ENCODE measurements at places on chromosomes 3 and 15.

DNA sequence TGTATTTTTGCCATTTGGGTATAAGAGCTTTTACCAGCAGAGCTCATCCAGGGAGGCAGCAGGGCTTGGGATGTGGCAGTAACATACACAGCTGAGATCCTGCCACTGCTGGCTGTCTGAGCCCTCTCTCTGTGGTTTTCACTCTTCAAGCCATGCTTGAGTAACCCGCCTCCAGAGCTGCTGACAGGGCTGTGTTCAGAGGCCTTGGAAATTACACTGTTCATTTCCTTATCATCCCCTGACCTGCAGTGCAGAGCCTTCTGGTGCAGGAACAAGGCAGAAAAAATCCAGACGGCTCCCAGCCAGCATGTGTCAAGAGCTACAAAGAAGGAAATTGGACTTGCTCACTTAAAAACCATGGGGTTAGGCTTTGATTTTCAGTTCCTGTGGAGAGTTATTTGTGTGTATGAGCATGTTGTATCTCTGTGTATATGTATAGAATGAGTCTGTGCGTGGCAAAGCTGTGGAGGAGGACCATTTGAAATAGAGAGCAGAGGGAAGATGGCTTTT lies 47.0 kb downstream of the ZNF609 start:
- DNase-seq, result peak; percentile 77

DNA sequence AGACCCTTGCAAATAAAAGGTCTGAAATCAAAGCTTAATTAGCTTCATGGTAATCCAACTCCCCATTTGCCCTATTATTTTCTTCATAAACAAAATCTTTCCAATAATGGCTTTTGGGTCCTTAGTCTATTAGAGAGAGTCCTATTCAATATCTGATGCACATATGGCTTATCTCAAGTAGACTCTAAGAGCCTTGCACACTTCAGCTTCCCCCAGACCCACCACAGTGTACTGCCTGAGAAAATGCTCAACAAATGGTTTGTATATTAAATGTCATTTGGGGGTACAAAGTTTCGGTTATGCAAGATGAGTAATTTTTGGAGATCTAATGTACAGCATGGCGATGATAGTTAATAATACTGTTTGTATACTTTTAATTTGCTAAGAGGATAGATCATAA lies 28.9 kb downstream of the FSTL1 start:
- no peak for DNase-seq

GRCh38 chr3:13305623-13306022 lies 114.5 kb downstream of the NUP210 start:
- DNase-seq, result no peak

- DNase-seq, result no peak
Observed at GRCh38 chr3:48408823-48409281, 21.0 kb downstream of the PLXNB1 start.

DNA sequence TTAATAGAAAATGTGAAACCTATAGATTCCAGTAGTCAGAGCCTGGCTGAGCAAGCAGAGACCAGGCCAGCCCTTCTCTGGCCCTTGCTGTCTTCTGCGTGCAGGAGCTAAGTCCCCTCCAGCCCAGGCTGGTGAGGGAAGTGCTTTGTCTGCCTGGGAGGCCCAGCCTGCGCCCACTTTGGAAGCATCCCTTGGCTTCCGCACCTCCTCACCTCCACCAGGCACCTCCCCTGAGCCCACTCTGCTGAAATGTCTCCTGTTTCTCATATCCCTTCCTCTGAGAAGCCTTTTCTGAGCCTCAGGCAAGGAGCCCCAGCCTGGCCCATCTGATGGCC lies 45.3 kb downstream of the ALDH1L1 start:
- no peak for DNase-seq

DNA sequence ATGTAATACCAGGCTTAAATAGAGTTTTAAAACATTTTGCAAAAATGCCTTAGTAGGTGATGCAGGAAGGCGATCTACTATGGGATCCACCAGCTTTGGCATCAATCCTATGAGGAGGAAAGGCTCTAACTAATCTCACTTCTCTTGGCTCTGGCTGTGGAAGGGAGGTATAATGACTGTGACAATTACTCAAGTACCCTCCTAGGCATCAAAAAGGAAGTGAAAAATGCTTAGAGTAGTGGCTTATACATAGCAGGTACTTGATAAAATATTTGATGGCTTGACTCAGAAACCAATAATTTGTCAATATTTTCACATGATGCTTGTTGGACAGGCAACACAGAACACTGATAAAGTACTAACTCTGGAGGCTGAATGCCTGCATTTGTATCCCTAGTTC lies 34.1 kb upstream of the SERPINI2 start:
- DNase-seq, result no peak

GRCh38 chr3:14725013-14725412 lies 50.1 kb downstream of the C3orf20 start:
- peak; percentile 35 for DNase-seq

GRCh38 chr3:101852983-101853840 lies 3.9 kb downstream of the NFKBIZ start:
- DNase-seq, result peak; percentile 54

DNA sequence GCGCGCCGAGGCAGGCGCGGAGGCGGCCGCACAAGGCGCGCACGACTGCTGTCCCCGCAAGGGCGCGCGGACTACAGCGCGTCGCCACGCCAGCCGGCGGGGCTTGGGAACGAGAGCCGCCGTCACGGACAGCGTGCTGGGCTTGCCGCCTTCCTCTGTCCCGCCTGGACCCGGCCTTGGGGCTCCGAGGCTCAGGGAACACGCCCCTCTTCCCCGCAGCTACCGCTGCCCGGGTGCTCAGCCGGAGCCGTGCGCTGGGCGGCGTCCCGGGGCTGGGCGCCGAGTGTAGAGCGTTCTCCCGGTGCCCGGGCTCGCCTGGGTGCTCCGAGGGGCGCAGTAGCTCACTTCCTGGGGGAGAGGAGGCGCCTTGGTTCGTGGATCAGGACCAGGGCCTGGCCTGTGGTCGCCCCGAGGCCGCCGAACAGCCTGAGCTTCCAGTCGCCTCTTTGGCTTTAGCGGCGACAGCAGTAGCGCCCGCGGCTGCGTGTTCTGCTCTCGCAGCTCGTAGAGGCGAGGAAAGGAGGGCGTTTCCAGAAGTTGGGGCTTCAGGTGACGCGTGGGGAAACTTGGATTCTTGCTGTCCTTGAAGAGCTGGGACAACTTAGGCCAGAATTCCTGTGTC lies 226.7 kb upstream of the C2CD4B start:
- peak; percentile 77 for DNase-seq

GRCh38 chr3:29612536-29612935 lies 331.7 kb downstream of the RBMS3 start:
- DNase-seq, result no peak

DNA sequence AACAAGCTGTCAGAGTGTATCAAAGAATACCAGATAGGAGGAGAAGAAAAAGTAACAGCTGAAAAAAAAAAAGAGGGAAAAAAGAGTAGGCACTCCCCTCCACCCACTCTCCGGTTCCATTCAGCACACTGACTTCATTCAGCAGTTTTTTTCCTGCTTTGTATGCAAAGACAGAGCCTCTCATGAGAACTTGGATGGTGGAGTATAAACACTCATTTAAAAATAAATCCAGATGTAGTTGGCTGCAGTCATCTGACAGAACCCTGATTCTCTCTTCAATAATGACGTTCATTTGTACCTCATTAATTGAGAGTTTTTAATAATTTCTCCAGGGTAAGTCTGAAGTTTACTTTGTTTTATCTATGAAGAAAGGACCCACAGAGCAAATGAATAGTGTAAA lies 81.0 kb downstream of the TMEM108 start:
- DNase-seq, result no peak

DNA sequence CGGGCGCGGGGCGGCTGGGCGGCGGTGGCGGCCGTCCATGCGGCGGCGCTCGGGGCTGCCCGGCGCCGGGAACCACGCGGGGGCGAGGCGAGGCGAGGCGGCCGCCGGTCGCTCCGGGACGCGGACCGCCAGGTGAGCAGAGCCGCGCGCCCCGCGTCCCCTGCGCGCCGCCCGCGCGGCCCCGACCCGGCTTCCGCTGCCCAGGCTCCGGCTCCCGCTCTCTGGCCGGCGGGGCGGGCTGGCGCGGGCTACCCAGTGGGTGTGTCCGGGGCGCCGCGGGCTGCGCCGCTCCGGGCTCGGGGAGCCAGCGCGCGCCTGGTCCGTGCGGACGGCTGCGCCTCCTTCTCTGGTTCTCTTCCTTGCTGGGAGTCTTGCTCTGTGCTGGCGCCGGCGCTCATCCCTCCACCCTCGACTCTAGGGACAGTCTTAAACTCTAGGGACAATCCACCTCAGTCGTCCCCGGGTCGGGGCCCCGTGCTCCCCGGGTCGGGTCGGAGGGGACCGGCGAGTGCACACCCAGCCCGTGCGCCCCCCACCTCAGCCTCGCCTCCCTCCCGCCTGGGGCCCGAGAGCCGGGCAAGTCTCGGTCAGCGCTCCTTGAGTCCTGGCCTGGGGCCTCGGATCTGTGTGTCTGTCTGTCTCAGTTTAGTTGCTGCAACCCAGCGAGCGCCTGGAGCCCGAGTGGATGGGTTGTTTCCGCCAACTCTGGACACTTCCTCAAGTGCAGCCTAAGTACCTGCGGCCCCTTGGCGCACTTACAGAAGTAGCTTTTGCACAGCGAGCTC lies 488 bp downstream of the THSD4 start:
- DNase-seq, result peak; percentile 62

GRCh38 chr3:5727743-5728484 lies 540.4 kb downstream of the EDEM1 start:
- DNase-seq, result no peak

- no peak for DNase-seq
Observed at GRCh38 chr3:55609230-55609827, 122.2 kb upstream of the WNT5A start.

DNA sequence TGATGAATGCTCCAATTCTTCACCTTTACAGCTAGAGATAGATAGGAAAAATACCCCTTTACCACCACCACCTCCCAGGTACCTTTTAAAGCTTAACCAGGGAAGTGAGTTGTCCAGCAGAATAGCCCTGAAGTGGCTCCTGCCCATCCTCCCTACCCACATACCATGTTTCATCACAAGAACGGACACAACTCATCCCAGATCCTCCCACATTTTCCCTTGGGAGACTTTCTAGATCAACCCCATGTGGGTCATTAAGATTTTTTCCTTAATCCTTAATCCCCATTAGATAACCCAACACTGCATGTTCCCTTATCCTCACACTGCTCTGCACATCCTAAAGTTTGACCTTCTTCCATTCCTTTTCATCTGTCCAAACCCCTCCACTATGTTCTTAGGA lies 69.3 kb downstream of the CHST2 start:
- DNase-seq, result no peak

DNA sequence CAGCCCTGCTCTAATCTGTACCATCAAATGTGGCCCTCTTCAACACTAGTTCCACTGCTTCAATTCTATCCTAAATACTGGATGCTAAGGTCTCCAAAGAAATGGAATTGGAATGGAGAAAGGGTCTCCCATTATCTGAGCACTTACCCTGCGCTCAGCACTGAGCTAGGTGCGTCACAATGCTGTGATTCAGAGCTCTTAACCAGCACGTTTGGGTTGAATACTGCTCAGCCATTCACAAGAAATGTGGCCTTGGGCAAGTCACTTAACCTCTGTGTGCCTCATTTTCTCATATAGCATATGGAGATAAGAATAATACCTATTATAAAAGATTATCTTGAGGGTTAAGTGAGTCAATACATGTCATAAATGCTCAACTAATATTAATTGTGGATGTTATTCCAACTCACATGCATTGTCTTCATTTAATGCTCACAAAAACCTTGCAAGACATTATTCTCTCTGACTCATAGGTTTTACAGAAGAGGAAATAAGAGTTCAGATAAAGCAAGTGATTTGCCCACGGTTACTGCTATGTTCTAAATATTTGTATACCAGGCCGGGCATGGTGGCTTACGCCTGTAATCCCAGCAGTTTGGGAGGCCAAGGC lies 27.4 kb upstream of the SRGAP3 start:
- no peak for DNase-seq

DNA sequence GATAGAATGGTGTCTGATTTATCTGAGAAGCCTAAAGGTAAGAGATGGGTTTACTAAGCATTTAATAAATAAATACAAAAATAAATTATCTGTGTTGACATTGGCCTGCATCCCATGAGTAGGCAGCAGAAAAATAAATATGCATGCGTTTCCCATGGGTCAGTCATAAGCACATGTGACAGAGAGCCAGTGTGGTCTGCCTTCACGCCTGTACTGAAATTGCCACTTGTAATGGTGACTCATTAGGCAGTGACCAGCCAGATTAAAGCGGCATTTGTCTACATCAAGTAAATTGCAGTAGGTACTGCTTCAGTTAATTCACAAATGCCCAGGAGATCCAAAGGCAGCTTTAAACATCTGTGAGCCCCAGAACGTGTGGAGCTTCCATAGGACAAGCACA lies 399.6 kb downstream of the NAALADL2 start:
- no peak for DNase-seq

DNA sequence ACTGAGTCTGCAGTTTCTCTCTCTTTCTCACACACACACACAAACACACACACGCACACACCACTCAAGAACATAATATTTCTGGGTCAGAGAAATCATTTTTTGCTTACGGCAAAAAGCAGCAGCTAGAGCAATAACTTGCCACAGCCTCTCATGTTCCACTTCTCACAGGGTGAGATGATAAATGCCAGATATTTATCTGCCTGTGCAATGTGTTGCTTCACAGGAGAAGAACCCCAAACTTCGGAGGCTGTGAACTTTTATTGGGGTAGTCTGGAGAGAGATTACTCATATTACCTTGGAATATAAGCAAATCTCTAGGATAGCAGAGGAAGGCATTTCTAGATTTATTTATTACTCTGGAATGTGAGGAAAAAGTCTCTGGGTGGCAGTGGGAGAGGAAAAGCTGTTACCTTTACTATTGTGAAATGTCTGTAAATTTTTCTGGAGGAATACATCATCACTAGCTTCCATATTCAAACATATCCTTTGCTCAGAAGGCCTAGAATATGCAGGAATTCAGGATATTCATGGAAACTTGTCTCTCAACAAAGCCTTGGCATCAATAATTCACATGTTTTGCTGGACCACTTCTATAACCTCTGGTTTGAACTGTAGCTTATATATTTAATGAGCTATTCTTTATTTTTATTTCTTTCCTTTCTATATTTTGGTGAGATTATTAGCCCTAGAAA lies 369.2 kb downstream of the NSUN3 start:
- DNase-seq, result no peak

GRCh38 chr15:39354189-39354588 lies 226.7 kb upstream of the THBS1 start:
- no peak for DNase-seq

GRCh38 chr3:42159706-42160472 lies 68.7 kb downstream of the TRAK1 start:
- peak; percentile 83 for DNase-seq

GRCh38 chr15:72783004-72783639 lies 436 bp downstream of the ADPGK start:
- peak; percentile 83 for DNase-seq

Measured in activated CD4-positive, alpha-beta T cell treated with anti-CD3 and anti-CD28 coated beads, Interleukin-2, amount 10 ng/mL, durations not matched to agents 24 days and 14 days (primary cell).